ENCODE measurements at places on chromosomes 12 and 14. TPM values are rescaled to one million over a fixed set of nuclear protein-coding genes. Genes with fewer than 3 reads are reported as not detected.

Gene SETD3
- total RNA-seq: 54.6 TPM

Gene CNTN1
- 0.51 TPM for total RNA-seq

Gene GNB3
- total RNA-seq: 3.2 TPM

Gene LRTM2
- not detected for total RNA-seq

Gene AKAP6
- total RNA-seq: 14.3 TPM
